Activated naive CD8-positive, alpha-beta T cell treated with anti-CD3 and anti-CD28 coated beads, Interleukin-2, amount 10 ng/mL, durations not matched to agents 7 days and 5 days (primary cell): ENCODE measurements at places on chromosomes 5 and 9. TPM values are rescaled to one million over a fixed set of nuclear protein-coding genes. Genes with fewer than 3 reads are reported as not detected.

- no peaks in the 10 kb centered on the region for H3K36me3 ChIP-seq
- no peaks in the 10 kb centered on the region for H3K4me1 ChIP-seq
- H3K27me3 ChIP-seq: peaks cover 3% of the 10 kb centered on the region
- no peak for DNase-seq
Observed at GRCh38 chr9:35211854-35212253, 50.0 kb downstream of the UNC13B start.

Gene FRMD3
- 1.2 TPM for total RNA-seq

DNA sequence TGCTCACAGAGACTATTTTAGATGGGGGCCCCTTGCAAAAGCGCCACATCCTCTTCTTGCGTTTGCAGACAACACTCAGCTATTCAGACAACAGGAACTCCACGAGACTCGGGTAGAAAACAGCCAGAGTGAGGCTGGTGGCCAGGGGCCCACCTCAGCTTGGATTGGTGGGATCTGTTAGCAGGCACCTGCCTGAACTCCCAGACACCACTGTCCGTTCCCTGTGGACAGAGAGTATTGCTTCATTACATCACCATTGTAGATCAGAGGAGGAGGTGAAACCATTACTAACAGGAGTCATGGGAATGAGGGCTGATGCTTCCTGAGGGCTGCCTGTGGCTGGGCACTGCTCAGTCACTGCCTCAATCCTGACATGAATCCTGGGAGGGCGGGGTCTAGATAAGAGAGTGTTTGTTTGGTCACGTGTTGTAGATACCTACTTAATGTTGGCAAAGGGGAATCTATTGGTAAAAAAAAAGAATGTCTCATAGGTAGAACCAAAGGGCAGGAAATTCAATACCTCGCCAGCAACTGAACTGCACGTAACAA lies 4.4 kb upstream of the RAPGEF1 start:
- H3K4me3 ChIP-seq: peak overlapping the region; percentile 70
- peaks cover 32% of the 10 kb centered on the region for H3K4me1 ChIP-seq
- H3K27ac ChIP-seq: peak overlapping the region; percentile 90

DNA sequence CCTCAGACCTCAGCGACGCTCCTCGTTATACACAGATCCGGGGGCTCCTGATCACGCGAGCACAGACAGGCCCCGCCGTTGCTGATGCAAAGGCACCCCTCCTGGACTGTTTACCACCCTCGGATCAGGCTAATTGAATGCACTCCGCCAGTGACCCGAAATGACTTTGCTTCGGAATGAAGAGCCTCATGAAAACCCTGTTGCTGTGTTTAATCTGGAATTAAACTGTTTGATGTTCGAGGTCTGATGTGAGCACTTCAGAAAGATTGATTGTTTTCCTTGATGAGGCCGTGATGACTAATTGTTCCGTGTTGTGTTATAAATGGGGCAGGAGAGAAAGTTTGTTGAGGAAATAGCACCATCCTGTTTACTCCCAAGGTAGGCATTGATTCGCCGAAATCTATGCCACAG lies 190.5 kb upstream of the PPP1R26 start:
- H3K4me3 ChIP-seq: no peak overlapping the region
- H3K27me3 ChIP-seq: peaks cover 1% of the 10 kb centered on the region
- peaks cover 4% of the 10 kb centered on the region for H3K4me1 ChIP-seq
- DNase-seq: no peak
- peaks cover 2% of the 10 kb centered on the region for H3K36me3 ChIP-seq

- no peaks in the 10 kb centered on the region for H3K27me3 ChIP-seq
- no peak overlapping the region for H3K4me3 ChIP-seq
- peaks cover 58% of the 10 kb centered on the region for H3K36me3 ChIP-seq
- no peak for DNase-seq
- no peak overlapping the region for H3K27ac ChIP-seq
Observed at GRCh38 chr9:89395931-89396710, 77.8 kb downstream of the SECISBP2 start.

DNA sequence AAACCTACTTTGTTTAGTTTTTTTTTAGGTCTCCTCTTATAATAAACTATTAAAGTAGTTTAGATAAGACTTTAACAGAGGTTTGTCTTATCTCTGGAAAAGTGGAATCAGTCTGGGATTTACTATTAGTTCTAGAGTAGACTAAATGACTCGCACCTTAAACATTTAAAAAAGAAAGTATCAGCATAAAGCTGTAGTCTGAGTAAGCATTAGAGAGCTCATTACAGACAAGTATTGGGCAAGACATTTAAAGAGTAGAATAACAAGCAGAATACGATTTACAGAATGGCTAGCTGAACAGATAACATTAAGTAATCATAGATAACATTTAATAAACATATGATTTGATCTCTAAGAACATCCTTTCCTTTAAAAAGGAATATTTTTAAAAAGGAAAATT lies 226.0 kb upstream of the DMAC1 start:
- no peak overlapping the region for H3K27ac ChIP-seq
- no peak for DNase-seq
- no peak overlapping the region for H3K4me3 ChIP-seq
- H3K4me1 ChIP-seq: no peaks in the 10 kb centered on the region
- no peaks in the 10 kb centered on the region for H3K36me3 ChIP-seq
- H3K27me3 ChIP-seq: no peaks in the 10 kb centered on the region

DNA sequence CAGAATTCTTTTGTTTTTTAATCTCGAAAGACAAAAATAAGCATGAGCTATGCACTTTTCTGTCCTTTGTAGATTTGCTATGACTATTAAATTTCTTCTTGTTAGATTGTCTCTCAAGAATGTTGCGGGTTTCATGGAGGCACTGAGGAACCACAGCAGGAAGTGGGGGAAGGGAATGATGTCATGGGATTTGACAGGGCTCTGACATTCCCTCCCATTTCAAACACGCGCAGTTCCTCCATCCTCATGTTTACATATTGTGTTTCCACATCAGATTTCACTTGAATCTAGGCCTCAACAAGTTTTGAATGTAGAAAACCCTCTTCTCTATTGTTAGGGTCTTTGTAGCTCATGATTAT lies 154.8 kb downstream of the PALM2AKAP2 start:
- DNase-seq: no peak
- peaks cover 9% of the 10 kb centered on the region for H3K4me1 ChIP-seq
- no peaks in the 10 kb centered on the region for H3K27me3 ChIP-seq
- no peak overlapping the region for H3K4me3 ChIP-seq

DNA sequence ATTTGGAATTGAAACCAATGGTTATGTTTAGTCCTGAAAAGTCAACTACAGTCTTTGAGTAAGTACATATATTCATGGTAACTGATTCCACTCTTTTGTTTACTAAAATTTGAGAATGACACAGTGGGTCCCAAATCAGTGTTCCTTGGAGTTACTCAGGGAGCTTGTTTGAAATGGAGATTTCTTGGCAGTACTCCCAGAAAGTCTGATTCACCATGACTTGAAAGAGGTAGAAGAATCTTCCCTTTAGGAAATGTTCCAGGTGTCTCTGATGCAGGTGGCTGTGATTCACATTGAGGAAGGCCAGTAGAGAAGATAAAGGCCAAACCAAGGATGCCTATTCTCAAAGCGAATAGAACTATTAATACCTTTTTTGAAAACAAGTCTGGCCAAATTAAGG lies 1078.3 kb downstream of the CDH12 start:
- no peak overlapping the region for H3K27ac ChIP-seq
- no peaks in the 10 kb centered on the region for H3K4me1 ChIP-seq
- no peaks in the 10 kb centered on the region for H3K27me3 ChIP-seq
- DNase-seq: no peak
- H3K4me3 ChIP-seq: no peak overlapping the region

Gene PTGS1
- total RNA-seq: 0.96 TPM

DNA sequence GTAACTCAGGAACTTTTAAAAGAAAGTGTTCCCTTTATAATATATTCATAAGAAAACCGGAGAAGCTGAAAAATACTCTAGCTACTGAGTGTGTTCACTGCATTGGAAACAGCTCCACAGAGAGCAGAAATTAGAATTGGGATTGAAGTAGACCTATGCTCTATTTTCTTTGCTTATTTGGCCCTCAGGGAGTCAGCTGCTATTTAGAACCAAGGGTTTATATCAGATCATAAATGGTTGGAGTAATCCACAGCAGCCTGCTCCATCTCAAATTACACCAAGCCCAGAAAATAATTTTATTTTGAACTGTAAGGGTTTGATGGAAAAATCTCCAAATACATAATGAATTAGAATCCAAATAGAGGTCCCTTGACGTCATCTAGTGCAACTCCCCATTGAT lies 202.6 kb downstream of the ADAMTSL1 start:
- no peaks in the 10 kb centered on the region for H3K27me3 ChIP-seq
- DNase-seq: no peak
- H3K27ac ChIP-seq: no peak overlapping the region
- H3K36me3 ChIP-seq: no peaks in the 10 kb centered on the region

- no peak for DNase-seq
- no peak overlapping the region for H3K4me3 ChIP-seq
- no peaks in the 10 kb centered on the region for H3K4me1 ChIP-seq
- peaks cover 3% of the 10 kb centered on the region for H3K27me3 ChIP-seq
Observed at GRCh38 chr5:174210596-174211276, 165.2 kb downstream of the NSG2 start.

Gene XRCC4
- total RNA-seq: 9.3 TPM

Gene OR5C1
- total RNA-seq: not detected

Gene RGS7BP
- not detected for total RNA-seq

Gene SLC25A48
- total RNA-seq: not detected

Gene PRDM9
- total RNA-seq: not detected

DNA sequence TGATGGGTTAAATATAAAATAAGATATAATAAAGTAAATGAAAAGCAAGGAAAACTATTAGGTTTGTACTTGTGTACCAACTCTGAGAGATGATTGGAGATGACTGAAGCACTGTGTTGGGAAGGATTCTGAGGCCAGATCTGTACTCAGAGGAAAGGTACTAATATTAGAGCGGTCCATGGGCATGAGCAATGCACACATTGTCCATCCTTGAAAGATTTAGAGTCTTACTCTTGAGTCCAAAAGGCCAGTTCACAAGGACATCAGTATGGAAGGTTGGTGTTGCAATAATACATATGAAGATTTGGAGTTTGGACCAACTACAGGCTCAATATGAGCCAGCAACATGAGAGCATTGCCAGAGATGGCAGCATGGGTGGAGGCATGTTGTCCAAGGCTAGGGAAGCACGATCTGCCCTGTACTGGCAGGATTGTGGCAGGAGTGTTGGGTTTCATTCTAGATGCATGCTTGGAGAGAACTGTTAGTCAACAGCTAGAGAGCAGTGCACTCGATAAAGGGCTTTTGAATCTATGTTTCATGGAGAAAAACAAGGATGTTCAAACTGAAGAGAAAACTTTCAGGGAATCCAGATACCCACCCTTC lies 84.4 kb downstream of the TMEM215 start:
- H3K4me3 ChIP-seq: no peak overlapping the region
- H3K27ac ChIP-seq: no peak overlapping the region
- no peak for DNase-seq
- no peaks in the 10 kb centered on the region for H3K36me3 ChIP-seq

DNA sequence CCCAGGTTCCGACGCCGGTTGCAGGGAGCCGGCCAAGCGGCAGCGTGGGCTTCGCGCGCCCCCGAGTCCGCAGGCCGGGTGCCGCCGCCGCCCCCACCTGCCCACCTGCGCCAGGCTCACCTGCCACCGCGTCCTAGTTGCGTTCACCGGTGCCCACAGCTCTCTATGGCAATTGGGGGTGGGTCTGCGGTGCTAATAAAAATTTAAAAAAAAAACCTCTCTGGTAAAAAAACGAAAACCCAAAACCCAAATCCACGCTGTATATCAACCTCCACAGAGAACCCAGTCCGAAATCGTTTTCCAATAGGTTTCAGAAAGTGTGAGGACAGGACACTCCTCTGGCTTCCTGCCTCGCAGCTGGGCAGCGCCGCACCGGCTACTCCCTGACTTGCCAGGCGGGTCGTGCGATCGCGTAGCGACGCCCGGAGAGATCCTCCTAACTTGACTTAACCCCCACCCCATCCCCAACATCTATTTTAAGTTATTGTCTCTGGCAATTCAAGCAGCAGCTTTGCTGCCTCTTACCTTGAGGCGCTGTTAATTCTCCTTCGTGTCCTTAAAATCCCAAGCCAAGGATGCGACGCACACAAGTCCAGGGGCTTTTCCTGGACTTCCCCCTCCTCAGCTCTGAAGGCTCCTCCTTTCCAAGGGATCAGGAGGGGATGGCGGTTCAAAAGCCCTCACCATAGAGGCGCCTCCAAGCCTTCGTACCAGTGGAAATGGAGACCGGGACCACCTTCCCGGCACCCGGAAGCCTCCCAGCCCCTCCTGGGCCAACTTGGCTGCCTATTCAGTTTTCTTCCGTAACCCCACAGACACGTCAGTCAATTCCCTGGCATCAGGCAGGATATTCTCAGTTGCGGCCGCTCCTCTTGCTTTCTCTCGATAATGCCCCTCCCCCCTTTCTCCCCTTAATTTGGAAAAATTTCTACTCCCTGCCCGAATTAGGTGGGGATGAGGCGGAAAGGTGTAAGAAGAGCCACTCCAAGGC lies 1639.4 kb upstream of the C9orf72 start:
- H3K4me1 ChIP-seq: peaks cover 2% of the 10 kb centered on the region
- DNase-seq: no peak
- H3K27me3 ChIP-seq: peaks cover 51% of the 10 kb centered on the region
- peak overlapping the region; percentile 25 for H3K4me3 ChIP-seq

DNA sequence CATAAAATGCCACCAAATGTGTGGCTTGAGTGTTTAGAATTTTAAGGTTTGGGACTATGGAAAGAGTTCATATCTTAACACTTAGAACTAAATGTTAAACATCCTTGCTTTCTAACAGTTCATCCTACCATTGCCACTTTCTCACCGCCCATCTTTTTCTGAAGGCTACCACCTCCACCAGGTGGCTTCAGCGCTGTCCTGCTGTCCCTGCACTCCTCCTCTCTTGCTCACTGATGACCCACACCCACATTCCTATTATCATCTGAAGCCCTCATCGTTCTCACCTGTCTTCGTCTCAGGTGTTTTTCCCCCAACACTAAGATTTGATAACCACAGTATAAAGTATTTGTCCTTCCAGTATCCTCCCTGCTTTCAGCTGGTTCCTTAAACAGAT lies 7.4 kb downstream of the MEGF10 start:
- DNase-seq: no peak
- H3K27ac ChIP-seq: no peak overlapping the region
- no peak overlapping the region for H3K4me3 ChIP-seq

DNA sequence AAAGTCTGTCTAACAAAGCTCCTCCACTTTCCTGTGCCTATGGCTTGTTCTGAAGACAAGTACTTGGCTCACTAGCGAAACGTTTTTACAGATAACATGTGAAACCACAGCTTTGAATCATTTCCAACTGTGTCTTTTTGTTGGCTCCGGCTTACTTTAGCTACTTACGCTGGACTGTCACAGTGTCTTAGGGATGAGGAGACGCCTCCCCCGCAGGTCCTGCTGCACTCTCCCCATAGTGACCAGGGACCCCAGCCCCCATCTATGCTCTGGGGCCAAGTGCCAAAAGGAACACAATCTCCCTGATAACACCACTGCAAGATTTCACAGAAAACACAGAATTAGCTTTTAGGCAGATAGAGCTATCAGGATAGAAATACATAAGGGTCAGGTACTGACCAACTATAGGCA lies 219.1 kb downstream of the ADAMTS6 start:
- H3K4me1 ChIP-seq: peaks cover 3% of the 10 kb centered on the region
- no peak overlapping the region for H3K4me3 ChIP-seq
- H3K27ac ChIP-seq: no peak overlapping the region

GRCh38 chr5:171978016-171978415 lies 28.4 kb downstream of the FBXW11 start:
- peaks cover 17% of the 10 kb centered on the region for H3K4me1 ChIP-seq
- no peak overlapping the region for H3K4me3 ChIP-seq
- no peaks in the 10 kb centered on the region for H3K27me3 ChIP-seq
- DNase-seq: no peak
- H3K27ac ChIP-seq: no peak overlapping the region

Gene PPP1R2B
- total RNA-seq: not detected
